ENCODE measurements at places on chromosomes 11 and 22.

- DNase-seq: no peak
Measured at GRCh38 chr11:108931168-108931567, 266.3 kb downstream of the DDX10 start.

GRCh38 chr11:66728693-66729385 is at the start of gene SPTBN2:
TSS of gene SPTBN2 (minus strand) at chr11:66729216. CDS start at chr11:66721240, 7,976 bp downstream.
- DNase-seq: no peak

- no peak for DNase-seq
Measured at GRCh38 chr11:122308226-122308625, 192.2 kb upstream of the BLID start.

DNA sequence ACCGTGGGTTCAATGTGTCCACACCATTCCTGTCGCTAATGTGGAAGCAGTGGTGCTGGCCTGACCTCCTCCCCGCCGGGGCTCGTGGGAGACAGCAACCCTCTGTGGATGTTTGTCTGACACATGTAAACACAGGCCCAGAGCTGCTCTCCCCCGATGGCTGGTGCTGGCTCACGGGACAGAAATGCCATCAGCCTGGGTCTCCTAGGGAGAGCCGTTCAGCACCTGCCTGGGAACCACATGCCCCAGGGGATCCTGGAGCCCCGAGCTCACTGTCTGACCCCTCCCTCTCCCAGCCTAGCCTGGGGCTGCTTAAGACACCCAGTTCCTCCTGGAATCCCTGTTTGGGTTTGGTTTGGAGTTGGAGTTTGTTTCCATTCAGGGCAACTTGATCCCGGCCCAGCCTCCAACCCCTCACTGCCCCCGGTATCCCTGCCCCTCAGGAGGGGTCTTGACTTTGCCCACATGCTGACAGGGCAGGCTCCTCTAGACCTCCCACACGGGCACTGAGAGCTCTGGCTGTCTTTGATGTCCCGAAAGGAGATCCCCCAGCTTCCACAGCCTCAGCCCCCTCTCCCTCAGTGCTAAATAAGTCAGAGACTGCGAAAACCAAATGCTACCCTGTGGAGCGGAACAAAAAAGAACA is 50.9 kb upstream of the WNT11 start:
- DNase-seq: no peak

Measured in activated naive CD8-positive, alpha-beta T cell treated with anti-CD3 and anti-CD28 coated beads for 36 hours (primary cell).